NCI-H774 (cell line): ENCODE measurements at places on chromosomes 12 and 14.

DNA sequence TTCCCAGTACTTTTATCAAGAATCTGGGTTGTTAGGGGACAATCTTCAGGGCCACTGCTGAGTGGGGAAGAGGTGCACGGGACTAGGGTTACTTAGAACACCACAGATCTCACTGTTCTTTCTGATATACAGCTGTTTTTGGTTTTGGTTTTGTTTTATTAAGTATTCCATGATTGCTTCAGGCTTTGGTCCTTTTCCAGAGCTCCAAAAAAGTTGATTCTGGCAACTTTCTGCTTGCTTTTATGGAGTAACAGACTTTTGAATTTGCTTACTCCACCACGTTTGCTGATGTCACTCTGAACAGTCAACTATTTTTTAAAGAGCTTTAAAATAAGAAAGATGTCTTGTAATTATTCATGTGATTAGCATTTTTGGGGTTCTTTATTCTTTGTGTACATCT lies 368.1 kb upstream of the FOXG1 start:
- DNase-seq: no peak

DNA sequence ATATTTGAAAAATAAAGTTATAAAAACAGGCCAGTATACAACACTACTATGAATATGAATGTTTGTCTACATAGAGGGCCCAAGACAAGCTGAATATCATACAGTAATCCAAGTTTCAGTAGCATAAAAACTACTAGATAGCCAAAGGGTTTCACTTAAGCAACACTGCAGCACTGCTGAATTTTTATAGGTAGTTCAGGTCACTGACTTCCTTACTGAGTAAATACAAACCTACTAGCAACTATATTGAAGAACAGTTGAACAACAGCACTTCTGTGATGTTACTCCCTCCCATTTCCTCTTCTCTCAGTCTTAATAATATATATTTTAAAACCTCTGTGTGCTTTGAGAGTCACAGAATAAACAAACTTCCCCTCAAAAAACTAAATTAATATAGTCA lies 42.7 kb downstream of the GTF2A1 start:
- no peak for DNase-seq

GRCh38 chr14:32449648-32450047 lies 120.5 kb downstream of the AKAP6 start:
- DNase-seq: no peak

DNA sequence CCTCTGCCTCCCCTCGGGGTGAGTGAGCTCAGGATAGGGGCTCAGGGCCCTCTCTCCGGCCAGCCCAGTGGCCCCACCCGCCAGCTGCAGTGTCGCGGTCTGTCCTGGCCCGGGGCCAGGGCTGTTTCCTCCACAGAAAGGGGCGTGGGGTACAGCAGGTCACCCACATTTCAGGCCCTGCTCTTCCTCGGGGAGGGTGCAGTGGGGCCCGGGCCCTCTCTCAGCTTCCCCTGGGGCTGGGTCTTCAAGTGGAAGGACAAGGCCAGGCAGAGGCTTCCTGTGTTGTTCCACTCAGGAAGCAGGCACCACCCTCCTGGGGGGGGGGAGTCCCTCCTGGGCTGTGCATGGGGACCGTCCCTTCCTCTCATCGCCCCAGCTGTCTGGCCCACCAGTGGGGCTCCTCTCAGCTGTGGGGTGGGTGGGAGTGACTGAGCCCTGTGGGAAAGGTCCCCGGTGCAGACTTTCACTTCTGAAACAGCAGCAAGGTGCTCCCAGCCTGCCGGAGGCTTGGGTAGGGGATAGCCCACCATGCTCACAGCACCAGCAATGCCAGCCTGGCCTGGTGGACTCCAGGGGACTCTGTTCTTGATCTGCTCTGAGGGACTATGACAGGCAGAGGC lies 3.7 kb downstream of the GPR132 start:
- DNase-seq: no peak

DNA sequence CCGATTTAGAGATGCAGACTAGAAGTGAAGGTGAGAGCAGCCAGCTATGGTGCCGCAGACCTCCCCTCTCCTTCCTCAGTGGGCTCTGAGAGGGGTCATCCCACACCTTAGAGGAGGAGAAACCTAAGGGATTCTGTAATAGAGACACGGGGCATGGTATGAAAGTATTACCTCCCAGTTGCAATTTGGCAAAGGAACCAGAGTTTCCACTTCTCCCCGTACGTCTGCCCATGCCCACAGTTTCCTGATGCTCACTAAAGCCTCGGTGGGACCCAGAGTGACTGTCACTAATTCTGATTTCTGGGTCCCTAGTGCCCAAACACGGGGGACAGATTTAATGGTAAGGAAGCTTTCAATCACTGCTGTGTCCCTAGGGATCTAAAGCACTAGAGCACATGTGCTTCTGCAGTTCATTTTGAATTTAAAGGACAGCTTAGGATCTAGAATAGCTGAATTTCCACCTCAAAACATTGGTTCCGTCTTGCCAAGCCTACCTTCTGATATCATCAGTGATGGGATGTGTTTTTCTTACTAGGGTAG lies 44.1 kb downstream of the DAD1 start:
- no peak for DNase-seq

DNA sequence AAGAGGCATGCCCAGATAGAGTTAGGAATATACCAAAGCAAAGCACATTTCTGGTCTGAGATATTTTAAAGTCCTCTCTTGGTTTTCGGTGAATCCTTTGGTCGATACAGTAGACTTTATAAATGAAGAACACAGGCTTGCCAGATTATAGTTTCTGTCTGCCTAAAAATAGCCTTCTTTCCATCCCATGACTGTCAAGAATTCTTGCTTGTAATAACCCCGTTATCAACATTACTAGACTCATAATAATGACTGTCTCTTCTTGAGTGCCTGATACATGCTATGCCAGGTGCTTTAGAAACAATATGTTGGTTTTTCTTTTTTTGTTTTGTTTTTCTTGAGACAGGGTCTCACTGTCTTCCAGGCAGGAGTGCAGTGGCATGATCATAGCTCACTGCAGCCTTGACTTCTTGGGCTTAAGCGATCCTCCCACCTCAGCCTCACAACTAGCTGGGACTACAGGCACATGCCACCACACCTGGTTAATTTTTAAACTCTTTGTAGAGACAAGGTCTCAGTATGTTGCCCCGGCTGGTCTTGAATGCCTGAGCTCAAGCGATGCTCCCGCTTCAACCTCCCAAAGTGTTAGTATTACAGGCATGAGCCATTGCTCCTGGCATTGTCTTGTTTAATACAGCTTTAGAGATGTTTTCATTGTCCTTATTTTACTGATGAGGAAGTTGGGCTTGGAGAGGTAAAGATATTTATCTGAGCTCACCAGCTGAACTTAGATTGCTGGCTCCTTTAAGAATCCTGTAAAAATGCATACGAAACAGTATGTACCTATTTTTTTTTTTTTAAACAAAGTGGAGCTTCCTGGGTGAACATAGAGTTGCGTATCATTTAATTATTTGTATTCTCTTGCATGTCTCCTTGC lies 30.4 kb downstream of the CHST11 start:
- no peak for DNase-seq

GRCh38 chr14:92215579-92215978 lies 93.8 kb downstream of the CPSF2 start:
- no peak for DNase-seq

- no peak for DNase-seq
Measured at GRCh38 chr12:127355061-127355841, 911.7 kb upstream of the TMEM132C start.

DNA sequence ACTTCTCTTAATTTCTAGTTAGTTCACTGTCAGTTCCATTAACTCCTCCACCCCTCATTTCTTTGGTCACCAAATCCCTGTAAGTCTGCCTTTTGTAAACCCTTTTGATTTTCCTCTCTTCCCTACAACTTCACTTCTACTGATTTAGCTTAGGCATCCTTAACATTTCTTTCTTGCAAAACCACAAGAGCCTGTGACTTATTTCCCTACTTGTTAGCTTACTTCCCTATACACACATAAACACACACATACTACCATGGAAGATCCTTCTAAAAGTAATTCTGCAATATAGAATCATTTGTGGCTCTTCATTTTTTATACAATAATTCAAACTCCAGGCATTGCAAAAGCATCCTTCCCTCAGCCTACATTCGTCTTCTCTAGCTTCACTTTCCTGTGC lies 494.3 kb upstream of the USP15 start:
- no peak for DNase-seq

GRCh38 chr12:74499192-74499591 lies 38.4 kb upstream of the ATXN7L3B start:
- no peak for DNase-seq

DNA sequence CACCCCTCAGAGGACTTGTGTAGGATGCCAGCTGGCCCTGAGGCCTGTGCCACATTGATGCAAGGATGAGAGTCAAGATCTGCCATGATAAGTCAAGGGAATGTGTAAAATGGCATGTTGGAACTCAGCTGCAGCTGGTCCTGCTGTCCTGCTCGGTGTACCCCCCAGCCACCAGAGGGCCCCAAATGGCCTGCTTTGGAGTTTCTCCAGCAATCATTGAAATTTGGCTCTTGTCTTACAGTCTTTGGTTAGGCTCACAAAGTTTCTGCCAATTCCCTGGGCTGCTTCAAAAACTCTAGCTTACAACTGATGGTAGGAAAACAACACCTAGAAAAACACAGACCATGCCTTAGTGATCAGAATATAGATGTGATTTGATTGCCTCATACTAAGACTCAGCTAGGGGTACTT lies 76.8 kb downstream of the HSD17B6 start:
- no peak for DNase-seq

DNA sequence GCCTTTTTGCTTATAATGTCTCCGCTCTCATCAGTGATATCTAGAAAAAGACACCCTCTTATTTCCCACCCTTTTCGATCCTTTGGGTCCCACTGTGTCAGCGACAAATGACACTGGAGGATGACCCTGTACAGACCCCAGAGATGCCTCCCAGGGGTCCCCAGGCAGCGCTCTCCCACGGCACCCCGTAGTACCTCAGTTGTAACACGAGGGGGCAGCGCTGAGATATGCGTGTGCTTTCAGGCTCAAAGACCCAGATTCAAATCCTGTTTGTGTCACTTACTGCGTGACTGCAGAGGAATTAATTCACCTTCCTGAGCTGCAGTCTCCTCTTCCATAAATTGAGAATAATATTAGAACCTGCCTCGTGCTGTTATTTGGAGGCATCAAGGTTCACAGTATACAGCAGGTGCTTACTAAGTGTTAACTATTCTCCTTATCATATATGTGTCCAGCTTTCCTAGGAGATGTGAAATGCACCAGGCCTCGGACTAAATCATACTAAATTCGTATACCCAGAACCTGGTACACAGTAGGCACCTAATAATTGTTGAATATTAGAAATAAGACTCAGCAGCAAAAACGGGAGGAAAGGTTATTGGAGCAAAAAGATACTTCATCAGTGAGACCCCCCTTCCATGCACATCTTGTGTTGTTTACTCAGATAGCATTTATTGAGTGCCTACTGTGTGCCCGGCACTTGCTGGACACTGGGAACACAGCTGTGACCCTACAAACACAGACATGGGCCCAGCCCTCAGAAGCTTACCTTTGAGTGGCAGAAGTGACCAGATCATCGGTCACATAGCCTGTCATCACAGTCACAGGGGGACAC lies 99.9 kb downstream of the PHETA1 start:
- no peak for DNase-seq

DNA sequence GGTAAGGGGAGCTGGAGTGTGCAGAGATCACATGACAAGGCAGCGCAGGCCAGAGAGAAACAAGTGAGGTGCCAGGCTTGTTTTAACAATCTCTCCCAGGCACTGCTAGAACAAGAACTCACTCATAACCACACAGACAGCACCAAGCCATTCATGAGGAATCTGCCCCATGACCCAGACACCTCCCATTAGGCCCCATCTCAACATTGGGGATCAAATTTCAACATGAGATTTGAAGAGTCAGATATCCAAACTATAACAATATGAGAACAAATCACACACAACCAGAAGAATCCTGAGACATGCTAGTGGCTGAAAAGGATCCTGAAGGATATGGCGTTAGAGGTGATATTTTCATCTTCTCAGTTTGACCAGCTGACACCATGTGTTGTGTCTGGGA lies 21.9 kb downstream of the OR6J1 start:
- DNase-seq: no peak

GRCh38 chr12:51389302-51389999 lies 1.8 kb downstream of the GALNT6 start:
- DNase-seq: no peak

- no peak for DNase-seq
Measured at GRCh38 chr14:64929014-64929359, 13.6 kb downstream of the GPX2 start.

- no peak for DNase-seq
Measured at GRCh38 chr14:73753887-73754795, 40.0 kb upstream of the PNMA1 start.

GRCh38 chr12:21888276-21888863 lies 52.9 kb downstream of the ABCC9 start:
- no peak for DNase-seq

DNA sequence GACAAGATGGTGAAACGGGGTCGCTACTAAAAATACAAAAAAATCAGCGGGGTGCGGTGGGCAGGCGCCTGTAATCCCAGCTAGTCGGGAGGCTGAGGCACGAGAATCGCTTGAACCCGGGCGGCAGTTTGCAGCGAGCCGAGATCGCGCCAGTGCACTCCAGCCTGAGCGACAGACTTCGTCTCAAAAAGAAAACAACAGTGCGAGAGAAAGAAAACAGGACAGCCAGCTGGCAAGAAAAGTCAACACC lies 633 bp upstream of the RNU4-2 start:
- DNase-seq: no peak

DNA sequence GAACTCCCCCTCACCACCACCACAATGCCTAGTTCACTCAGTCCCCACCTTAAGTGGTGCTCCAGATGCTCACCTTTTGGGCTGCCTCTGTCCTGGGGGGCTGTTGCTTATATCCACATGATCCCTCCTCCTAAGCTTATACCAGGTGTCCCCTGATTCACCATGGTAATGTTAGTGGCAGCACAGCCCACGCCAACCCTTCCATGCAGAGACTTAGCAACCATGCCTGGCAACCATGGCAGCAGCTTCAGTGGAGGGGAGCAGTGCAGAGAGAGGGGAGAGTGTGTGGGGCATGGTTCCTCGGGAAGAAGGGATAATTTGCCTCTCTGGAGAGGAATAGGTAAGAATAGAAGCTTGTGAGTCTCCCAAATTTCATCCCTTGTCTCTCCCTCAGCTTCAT lies 1.2 kb upstream of the DDN start:
- no peak for DNase-seq

- DNase-seq: no peak
Measured at GRCh38 chr14:74402401-74403251, 23.4 kb downstream of the SYNDIG1L start.

DNA sequence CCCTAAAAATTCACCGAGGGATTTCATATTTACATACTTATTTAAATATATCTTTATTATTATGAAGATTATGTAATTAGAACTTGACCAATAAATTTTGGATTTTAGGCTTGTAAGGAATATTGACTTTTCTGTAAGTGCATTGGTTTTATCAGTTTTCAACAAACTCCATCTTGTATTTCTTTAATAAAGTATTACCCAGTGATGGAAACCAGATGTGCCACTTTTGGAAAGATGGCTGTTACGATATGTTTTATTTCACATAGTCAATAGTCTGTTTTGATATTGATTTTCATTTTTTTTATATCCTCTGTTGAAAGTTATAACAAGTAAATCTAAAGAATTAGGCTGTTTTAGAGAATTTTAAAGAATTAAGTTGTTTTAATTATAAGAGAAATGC lies 1.8 kb downstream of the MON2 start:
- DNase-seq: no peak

DNA sequence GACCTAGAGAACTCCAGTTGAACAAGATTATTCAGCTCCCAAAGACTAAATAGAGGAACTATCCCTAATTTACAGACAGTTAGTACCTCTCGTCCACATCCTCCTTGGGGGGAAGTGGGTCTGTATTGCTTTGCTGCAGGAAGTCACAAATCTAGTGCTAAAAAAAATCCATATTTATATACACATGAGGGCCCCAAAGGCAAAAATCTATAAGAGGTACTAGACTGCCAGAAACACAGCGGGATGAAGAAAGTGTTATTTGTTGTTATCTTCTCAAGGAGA lies 190.1 kb downstream of the TTC8 start:
- no peak for DNase-seq
